ENCODE measurements at places on chromosomes 4 and X.

- DNase-seq: no peak
These were observed 17.8 kb upstream of the RBPJ start for GRCh38 chr4:26303008-26303407.

GRCh38 chr4:1374706-1375045, 27.7 kb downstream of the UVSSA start:
- no peak for DNase-seq

DNA sequence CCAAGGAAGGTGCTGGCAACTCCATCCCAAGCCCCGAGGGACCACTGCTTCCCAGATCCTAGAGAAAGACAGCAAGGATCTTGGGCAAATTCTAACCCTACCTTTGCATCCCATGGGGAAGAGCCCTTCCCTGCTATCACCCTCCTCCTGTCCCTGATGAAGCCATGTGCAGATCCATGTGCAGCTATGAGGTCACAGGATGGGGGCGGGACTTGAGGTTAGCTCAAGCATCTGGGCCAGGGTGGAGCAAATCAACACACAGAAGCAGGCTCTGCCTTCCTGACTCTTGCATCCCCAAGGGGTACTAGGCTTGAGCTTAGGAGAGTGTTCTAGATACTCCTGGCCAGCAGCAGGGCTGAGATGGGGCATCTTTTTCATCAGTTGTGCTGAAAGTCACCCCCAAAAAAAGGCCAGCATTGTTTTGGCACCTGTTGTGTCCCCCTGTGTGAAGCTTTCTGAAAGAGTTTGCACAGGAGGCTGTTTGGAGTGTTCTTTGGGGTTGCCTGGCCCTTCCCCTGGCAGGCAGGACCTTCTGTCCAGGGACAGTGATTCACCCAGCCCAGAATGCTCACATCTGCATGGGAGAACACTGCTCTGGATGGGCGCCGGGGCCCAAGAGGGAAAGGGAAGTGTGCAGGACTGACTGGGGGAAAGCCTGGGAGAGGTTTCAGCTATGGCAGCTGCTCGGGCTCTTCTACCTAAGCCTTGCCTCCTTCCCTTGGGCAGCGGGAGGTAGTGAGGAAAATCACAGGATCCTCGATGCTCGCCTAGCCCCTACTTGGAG, 50.8 kb downstream of the PRPS1 start:
- DNase-seq: no peak

DNA sequence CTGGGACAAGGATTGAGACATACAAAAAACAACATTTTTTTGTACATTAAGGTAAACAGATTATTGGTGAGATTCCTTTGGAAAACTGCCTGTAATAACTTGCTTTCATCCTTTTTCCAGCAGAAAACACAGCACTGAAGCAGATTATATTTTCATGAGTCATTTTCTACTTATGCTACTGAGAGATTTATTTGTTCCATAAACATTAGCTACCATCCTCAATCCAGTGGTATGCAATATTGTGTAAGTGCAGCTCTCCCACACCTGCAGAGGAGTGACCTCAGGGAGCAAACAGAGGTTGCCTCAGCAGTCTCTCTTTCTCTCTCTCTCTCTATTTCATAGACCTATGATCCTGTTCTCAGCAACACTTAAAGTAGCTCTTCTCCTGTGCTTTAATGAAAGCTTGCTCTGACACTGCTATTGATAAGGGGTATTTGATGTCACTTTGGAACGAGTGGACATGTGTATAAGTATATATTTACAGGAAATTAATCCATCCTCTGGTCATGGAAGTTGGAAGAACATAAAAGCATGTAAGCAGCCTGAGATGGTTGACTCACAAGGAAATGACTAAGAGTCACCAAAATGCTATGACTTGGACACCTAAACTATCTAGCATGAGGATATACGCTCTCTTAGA, 163.7 kb upstream of the SPANXC start:
- no peak for DNase-seq

GRCh38 chr4:179415037-179415846, 1973.0 kb upstream of the AGA start:
- no peak for DNase-seq

DNA sequence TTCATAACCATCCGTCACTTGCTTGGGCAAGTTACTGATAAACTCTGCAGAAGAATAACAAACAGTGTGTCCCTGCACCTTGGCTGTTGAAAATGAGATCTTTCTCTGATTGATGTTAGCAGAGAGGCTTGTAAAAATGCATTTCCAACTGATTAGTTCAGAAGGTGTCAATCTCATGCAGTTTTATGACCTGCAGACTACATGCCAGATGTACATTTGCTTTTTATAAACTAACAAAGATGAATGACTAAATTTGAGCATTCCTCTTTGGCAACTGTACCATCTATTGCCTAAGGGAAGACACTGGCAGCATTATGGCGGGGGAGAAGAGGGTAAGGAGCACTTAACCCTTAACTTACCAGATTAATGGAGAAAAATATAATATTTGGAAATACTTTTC, 192.8 kb downstream of the DCTD start:
- no peak for DNase-seq

DNA sequence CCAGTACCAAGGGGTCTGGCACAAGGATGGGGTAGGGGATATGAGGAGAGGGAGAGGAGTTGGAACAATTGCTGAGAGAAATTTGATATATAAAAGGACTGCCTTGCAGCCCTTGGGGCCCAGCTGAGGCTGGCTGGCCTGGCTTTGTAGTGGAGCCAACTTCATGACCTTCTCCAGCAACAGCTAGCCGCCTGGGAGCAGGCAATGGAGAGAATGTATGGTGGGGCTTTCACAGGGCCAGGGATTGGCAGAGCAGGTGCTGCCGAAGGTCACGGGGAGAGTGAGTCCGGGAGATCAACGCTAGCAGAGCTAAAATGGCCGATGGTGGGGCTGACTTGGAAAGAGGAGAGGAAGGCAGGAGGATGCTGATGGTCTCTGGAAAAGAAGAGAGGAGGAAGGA, 120.4 kb upstream of the SMIM10 start:
- no peak for DNase-seq

DNA sequence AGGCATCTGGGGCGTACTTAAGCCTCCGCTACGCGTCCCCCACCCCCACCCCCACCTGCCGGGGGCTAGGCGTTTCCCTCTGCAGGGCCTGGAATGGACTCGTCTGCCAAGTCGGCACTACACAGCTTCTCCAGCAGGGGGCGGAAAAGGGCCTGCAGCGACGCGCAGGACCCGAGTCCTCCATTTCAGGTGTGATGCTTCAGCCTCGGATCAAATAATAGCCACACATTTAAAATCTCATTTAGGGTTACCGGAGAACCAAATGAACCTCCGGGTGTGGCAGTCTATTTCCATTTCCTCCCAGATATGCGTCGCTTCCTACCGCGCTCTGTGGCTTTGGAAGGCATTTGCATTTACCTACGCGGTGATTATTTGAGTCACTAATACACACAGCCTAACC, 2.9 kb downstream of the PAK3 start:
- DNase-seq: no peak

Data from left renal pelvis (tissue), 4 donors.